T-helper 17 cell (primary cell): ENCODE measurements at places on chromosomes 7 and 10.

- no peak for DNase-seq
These were observed at the start of gene KCND2 for GRCh38 chr7:120272701-120273475. Gene KCND2 (plus strand): TSS chr7:120273175.

GRCh38 chr7:151776876-151777494, 99.9 kb downstream of the PRKAG2 start:
- no peak for DNase-seq

- DNase-seq, result no peak
These were observed 1.2 kb upstream of the BLNK start for GRCh38 chr10:96272316-96273280.

GRCh38 chr7:16978358-16979244, 96.8 kb upstream of the AGR3 start:
- DNase-seq, result no peak

DNA sequence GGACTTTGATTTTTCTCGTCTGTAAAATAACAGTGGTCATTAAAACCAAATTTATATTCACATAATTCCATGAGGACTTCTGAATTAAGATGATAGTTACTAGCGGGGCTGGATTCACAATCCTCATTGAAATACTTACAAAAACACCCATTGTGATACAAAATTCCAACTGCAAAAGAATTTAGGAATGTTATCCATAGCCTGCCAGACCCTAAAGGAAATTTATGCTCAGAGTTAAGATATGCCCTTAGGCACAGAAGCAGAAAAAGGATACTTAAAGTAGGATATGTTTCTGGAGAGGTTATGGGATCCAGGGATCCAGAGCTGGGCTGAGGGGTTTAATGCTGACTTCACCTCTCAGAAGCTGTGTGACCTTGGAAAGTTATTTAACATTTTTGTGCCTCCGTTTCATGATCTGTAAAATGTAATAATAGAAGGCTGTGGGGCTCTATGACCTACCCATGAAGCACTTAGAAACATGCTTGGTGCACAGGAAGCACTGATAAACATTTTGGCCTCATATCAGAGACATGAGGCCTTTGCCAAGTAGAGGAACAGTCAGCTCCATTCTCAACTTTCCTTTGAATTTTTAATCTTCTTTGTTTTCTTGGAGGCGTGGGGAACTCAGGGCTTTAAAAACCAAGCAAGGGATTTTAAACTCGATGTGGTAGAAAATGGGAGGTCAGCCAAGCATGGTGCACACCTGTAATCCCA, 744.7 kb downstream of the KCNMA1 start:
- DNase-seq, result no peak

GRCh38 chr10:90462749-90463470, 394.9 kb downstream of the HTR7 start:
- no peak for DNase-seq

DNA sequence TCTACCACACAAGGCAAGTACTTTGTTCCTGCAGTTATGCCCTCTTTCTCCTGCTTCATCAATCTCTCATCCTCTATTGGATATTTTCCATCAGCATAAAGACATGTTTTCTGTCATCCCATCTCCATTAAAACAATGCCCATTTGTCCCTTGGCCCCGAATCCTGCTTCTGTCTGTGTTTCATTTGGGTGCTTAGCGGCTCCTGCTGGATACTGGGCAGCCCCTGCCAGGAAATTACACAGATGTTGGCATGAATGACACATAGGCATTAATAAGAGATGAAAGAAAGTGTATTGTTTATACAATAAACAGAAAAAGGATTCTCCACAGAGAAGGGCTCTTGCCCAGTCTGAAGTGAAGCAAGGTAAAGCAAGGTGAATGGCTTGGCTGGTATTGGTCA, 765.3 kb downstream of the REEP3 start:
- no peak for DNase-seq

DNA sequence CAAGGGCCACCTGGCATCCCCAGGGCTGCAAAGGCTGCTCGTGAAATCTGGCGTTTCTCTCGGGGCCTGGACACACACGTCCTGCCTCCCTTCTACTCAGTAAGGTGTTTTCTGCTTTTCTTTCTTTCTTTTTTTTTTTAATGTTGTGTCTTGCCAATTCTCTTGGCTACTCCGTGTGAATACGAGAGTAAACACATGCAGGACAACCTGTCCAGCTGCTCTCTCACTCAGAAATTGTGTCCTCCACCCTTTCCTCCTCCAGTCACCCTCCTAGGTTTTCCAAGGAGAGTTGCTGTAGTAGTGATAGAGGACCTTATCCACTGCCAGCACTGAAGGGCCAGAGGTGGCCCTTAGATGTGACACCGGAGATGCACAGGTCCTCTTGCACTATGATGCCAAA, 858 bp upstream of the TEX36 start:
- DNase-seq, result no peak

GRCh38 chr10:16119445-16119844, 259.1 kb upstream of the MINDY3 start:
- DNase-seq, result no peak

DNA sequence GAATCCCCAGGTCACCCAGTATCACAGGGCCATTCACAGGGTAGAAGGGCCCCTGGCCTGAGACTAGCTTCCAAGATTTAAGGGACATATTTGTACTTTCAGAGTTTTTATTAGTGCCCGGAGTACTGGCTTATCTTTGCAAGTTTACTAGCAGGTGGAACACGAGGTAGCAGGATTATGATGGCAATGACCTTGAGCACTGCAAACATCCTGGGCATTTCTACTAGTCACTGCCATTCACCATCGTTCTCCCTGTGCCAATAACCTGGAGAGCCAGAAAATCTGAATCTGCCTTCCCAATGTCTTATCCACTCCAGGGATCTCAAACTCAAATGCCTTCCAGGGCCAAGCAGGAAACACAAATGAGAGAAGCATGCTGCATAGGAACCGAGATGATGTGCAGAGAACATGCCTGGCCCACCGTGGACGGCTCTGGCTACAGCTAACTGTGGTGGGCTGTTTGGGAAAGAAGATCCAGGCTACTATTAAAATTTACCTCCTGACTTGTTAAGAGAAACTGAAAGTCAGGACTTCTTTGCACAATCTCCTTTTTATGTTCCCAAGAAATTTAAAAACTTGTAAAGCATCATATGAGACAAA, 16.7 kb downstream of the FAM53B start:
- no peak for DNase-seq

- DNase-seq, result no peak
These were observed 143.0 kb downstream of the RAPGEF5 start for GRCh38 chr7:22214000-22214399.

DNA sequence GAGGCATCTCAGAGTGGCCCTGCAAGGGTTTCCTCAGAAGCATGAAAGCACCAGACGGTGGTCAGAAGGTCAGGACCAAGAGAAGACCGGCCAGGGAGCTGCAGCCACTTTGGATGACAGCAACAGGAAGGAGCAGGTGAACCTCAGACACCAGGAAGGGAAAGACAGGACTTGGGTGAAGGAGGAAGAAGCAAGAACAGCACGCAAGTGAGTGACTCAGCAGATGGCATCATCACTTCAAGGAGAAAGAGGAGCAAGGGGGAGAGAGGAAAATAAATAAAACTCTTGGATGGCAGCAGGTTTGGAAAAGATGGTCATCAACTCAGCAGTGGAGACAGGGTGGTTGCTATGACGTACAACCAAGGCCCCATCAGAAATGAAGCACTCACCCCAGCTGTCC, 31.6 kb downstream of the NCAPG2 start:
- no peak for DNase-seq

DNA sequence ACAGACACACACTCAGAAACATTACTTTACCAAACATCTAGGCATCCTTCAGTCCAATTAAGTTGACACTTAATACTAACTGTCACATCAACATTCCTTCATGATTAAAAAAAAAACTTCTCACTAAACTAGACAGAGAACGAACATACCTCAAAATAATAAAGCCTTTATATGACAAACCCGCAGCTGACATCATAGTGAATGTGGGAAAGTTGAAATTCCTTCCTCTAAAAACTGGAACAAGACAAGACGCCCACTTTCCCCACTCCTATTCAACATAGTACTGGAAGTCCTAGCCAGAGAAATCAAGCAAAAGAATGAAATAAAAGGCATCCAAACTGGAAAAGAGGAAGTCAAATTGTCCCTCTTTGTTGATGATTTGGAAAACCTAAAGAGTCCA, 96.9 kb upstream of the PPP1R9A start:
- no peak for DNase-seq

DNA sequence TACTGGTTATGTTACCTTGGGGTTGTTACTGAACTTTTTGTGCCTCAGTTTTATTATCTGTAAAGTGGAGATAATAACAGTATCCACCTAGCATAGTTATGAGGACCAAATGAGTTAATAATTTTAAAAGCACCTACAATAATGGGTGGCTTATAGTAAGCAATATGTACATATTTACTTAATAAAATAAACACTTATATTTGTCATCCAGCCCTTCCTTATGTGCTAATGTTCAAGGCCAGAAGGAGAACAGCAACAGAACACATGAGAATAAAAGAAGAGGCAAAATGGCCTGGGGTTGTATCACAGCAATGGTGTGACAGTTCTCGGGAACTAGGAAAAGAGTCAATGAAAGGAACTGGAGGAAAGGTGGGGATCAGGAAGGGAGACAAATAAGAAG, 255.4 kb upstream of the LRGUK start:
- DNase-seq, result no peak

DNA sequence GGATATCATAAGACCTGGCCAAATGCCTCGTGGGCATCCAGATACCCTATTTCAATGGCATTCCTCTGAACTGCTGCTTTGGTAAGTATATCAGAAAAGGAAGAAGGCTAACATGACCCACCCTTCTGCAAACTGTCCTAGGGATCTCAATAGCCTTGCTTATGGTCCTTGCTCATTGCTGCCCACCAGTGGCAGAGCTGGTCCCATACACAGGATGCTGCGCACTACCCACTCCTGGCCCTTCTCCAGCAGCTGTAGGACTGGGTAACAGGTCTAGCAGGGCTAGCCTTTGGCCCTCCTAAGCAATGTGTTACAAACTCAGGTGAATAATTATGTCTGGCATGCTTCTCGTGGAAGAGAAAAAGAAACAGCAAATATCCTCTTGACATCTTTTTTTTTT, 72.5 kb downstream of the C10orf90 start:
- DNase-seq, result no peak
